ENCODE measurements at places on chromosomes 12 and 14.

- no peak for DNase-seq
These were observed 1865.6 kb upstream of the FLRT2 start for GRCh38 chr14:83664389-83664788.

DNA sequence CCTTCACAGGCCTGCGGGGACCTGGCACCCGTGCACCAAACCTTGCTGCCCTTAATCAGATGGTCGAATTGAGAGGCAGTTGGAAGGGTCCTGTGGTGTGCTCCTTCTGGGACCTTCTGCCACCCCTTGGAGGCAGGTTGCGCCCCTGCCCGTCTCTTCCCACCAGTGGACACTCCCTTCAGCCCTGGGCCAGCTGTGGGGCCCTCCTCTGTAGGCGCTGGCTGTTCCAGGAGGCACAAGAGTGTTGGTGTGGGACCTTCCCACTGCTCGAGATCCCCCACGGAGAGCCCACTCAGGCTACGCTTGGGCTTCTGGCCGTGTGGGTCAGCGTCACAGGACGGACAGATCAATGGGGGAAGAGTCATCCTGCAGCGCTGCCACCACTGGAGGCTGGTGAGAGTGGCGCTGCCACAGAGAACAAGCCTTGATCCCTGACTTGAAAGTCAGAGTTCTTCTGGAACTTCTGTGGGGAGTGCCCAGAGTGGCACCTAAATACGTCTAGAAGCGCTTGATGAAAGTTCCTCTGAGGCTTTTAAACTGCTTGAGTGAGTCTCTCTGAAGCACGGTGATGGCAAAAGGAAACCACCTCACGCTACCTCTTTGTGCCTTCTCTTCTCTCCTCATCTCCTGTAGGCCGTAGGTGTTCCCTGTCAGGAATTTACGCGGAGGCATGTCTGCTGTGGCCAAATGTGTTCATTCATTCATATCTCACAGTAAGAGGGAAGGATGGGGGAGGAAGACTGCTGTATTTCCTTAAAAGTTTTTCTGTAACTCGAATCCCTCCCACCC lies 48.3 kb downstream of the TRAF3 start:
- DNase-seq: no peak

DNA sequence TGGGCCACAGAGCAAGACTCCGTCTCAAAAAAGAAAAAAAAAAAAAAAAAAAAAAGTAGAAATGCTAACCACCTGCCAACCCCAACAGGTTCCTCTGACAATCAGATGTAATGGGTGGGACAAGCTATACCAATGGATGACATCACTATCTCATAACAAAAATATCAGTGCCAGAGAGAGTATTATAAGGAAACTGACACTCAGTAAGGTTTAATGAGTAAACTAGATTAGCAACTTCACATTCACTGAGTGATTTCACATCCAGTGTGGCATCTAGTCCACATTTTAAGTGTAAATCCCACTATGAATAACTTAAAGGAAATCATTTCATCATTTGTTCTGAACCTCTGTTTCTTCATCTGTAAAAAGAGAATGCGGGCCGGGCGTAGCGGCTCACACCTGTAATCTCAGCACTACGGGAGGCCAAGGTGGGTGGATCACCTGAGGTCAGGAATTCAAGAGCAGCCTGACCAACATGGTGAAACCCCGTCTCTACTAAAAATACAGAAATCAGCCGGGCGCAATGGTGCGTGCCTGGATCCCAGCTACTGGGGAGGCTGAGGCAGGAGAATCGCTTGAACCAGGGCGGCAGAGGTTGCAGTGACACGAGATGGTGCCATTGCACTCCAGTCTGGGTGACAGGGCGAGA lies 1.8 kb downstream of the SART3 start:
- DNase-seq: no peak

GRCh38 chr14:57486767-57487379 lies 6.8 kb downstream of the CCDC198 start:
- DNase-seq: peak; percentile 60

GRCh38 chr14:95941897-95942296 lies 65.3 kb downstream of the TUNAR start:
- no peak for DNase-seq

DNA sequence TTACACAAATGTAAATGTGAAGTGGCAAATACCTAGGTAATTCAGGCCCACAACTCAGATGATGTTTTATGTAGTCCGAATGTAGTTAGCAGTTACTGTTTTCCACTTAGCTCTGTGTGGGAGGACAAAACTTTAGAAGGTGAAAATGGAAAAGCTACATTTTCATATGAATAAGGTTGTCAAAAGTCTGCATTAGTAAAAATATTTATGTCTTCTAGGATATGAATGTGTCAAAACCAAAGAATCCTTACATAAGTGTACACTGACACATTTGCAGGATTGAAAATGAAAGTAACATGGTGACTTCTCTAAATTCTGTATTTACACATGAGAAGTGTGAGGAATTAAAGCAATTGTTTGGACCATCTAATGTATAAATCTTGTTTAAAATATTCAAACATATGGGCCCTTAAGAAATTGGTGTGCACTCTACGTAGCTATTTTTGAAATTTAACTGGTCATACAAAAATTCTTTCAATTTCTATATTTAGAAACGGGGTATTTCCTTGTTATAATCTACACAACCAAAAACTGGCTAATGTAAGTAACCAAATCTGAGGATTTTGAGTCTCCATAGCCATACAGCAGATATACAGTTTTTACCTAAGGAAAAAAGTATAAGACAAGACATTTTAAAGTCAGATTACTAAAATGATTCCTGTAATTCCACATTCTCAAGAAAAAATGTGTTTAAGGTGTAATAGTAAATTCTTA lies 5.4 kb downstream of the CDKN1B start:
- DNase-seq: no peak

DNA sequence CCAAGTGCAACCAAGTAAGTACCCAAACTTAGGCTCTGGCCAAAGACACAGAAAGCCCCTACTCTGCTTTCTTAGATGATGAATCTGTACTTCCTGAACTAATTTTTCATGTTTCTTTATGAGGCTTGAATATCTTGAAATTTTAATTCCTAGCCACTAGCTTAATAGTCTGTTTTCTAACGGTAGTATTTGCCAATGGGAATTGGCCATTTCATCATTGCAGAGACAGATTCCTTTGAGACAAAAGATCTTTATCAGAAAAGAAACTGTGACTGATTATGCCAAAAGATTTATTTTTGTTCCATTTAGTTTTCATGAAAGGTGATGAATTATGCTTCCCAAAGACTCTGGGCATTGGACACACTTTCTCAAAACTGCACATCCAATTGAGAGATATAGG lies 48.7 kb downstream of the DAD1 start:
- no peak for DNase-seq

DNA sequence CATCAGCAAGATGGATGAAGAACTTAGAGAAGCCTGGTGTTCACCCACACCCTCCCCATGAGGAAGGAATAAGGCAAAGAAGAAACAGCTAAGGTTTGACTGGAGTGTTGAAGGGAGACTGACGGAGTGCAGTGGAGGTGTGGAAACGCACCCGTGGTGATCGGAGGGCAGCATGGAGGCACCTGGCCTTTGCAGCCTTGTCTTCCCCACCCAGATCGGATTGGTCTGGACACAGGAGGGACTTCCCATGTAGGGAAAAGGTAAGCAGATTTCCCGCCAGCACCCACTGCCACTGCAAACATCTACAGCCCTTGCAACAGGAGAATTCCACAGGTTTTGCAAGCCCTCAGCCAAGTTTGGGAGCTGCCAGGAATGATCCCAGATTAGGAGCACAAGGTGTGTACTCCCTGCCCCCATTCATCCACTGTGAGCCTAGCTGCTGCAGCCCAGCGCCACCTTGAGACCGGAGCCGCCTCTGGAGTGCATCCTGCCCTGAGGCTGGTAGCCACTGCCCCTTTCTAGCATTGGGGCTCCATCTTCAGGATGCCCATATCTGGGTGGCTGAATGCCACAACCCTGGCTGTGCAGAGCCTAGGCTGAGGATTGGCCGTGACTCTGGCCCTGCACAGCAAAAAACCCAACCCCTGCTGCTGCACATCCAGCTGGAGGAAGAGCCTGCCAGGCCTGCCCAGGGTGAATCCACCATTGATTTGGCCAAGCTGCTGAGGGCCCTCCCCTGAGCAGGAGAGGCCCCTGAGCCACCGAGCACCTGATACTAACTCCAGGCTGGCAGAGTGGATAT lies 411.1 kb downstream of the TMEM121 start:
- no peak for DNase-seq

- no peak for DNase-seq
These were observed 8.6 kb downstream of the PDE3A start for GRCh38 chr12:20376984-20377383.

DNA sequence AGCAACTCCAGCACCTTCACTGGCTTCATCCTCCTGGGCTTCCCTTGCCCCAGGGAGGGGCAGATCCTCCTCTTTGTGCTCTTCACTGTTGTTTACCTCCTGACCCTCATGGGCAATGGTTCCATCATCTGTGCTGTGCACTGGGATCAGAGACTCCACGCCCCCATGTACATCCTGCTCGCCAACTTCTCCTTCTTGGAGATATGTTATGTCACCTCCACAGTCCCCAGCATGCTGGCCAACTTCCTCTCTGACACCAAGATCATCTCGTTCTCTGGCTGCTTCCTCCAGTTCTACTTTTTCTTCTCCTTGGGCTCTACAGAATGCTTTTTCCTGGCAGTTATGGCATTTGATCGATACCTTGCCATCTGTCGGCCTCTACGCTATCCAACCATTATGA lies 6.8 kb downstream of the OR11G2 start:
- DNase-seq: no peak

GRCh38 chr12:15209782-15210181 lies 11.4 kb downstream of the RERG start:
- DNase-seq: peak; percentile 44

DNA sequence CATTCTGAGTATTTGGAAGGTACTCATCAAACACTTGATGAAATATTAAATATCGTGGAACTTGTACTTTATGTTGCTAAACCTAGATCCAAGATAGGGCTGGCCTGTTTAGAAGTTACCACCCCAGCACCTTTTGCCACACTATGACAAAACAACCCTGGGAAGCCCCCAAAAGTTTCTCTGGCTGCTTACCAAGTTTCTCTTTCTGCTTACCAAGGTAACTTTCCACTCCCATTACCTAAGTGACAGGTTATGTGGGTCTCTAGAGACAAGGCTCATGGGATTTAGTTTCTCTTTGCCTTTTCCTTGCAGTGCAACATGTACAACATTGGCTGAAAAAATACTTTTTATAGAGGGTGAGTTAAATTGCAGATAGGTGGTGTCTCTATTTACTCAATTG lies 28.9 kb upstream of the PPM1A start:
- DNase-seq: no peak

- no peak for DNase-seq
These were observed 644 bp downstream of the NAB2 start for GRCh38 chr12:57089271-57090245.

- DNase-seq: peak; percentile 80
These were observed 1.1 kb upstream of the CYP46A1 start for GRCh38 chr14:99682809-99683618.

- no peak for DNase-seq
These were observed 3.7 kb downstream of the PIANP start for GRCh38 chr12:6696690-6697583.

DNA sequence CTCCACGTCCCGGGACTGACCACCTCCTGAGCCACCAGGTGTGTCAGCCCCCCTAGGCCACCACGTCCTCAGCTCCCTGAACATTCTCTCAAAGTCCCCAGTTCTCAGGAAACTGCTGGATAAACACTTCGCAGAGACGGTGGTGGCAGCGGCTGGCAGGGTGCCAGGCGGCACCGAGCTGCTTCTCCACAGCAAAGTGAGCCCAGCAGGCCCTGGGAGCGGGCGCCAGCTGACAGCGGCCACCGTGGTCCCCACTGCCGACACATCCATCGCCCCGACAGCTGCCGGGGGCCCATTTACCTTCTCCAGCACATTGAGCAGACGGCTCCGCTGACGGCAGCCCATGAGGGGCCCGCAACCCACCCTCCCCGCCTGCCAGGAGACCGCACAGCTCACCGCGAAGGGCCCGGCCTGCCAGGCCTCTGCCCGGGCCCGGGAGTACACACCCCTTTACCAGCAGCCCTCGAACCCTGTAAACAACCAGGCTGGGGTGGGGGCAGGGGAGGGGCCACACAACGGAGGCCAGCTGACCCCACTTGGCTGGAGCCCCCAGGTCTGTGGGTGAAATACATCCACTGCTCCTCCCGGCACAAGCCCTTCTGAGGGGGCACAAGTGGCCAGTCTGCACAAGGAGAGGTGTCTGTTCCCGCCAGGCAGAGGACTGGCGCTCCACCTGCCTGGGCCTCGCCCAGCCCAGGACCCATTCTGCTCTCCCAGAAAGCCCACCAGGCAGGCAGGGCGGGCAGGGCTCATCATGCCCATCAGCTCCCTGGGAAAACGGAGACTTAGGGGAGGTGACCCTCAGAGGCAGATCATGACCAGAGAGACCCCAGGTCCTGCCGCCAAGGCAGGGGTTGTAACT lies 10.5 kb downstream of the AKT1 start:
- DNase-seq: no peak

DNA sequence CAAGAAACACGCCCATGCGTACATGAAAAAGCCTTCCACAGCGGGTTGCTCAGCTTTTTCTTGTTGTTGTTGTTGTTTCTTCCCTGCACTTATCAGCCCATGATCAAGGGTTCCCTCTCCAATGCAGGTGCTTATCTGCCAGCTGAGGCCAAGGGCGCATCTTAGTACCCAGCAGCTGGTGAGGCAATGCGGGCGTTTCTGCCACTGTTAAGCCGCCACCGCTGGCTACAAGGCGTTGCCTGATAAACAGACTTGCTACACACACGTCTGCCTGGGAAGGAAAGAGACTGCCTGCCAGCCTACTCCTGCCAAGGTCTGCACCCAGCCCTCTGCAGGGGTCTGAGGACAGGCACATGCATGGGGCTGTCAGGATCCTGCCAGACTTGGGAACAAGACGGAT lies 345.9 kb downstream of the BCL11B start:
- DNase-seq: no peak

DNA sequence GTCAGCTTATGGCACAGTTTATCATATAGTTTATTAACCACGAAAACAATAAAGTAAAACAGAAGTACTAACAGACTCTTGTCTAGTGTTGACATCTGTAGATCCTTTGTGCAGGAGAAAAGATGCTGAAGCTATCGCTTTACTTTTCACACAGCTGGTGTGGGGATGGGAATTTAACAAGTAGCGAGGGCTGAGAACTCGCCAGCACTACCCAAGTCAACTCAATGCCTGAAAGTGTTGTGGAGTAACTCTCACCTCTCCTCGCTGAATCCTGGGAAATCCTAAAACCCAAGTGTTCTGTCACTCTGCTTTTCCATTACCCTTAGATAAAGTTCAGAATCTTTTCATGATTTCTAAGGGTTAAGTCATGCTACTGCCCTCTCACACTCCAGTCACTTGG lies 264.2 kb downstream of the BMP4 start:
- DNase-seq: no peak

DNA sequence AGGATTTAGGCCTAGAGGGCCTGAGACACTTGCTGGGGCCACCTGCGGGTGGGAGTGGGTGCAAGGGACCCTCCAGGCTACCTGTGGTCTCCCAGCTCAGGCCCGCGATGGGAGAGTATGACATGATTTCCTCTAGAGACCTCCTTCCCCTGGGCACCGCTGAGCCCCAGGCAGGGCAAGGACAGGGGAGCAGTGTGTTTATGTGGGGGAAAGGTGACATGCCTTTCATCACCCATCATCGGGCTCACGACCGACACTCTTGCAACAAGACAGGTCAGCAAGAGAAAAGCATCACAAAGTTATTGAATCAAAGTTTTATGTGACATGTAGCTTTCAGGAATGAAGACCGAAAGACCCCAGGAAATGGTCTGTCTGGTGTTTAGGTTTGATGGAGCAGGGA lies 19.9 kb downstream of the SH2B3 start:
- no peak for DNase-seq

Data from AG08395 (cell line).